A375 (cell line): ENCODE measurements at places on chromosomes 6 and 20. TPM values are rescaled to one million over a fixed set of nuclear protein-coding genes. Genes with fewer than 3 reads are reported as not detected.

PROCR gene
- total RNA-seq: 48.1 and 53.3 TPM in 2 replicates

CFB gene
- 0.60 and 1.6 TPM in 2 replicates for total RNA-seq

VSX1 gene
- total RNA-seq: not detected in 2 replicates

HLA-DOB gene
- 1.7 and 2.0 TPM in 2 replicates for total RNA-seq

TINAG gene
- total RNA-seq: not detected in 2 replicates

STMND1 gene
- not detected in 2 replicates for total RNA-seq

TREM1 gene
- total RNA-seq: 0.15 and 0.88 TPM in 2 replicates

UNC5CL gene
- total RNA-seq: 0.53 and 1.0 TPM in 2 replicates

F13A1 gene
- not detected in 2 replicates for total RNA-seq

CRISP3 gene
- not detected in 2 replicates for total RNA-seq

CAP2 gene
- total RNA-seq: 4.5 and 6.1 TPM in 2 replicates

SYCP2 gene
- total RNA-seq: 0.38 and 1.5 TPM in 2 replicates

SPEF1 gene
- 1.0 and 1.2 TPM in 2 replicates for total RNA-seq

PET117 gene
- total RNA-seq: 23.0 and 34.4 TPM in 2 replicates

HLA-F gene
- total RNA-seq: 16.2 and 18.7 TPM in 2 replicates

ZBTB24 gene
- 5.4 and 5.7 TPM in 2 replicates for total RNA-seq

ZBTB46 gene
- total RNA-seq: 1.4 and 1.9 TPM in 2 replicates

COL9A1 gene
- 0.23 TPM in 1 of 2 replicates, not detected in the other for total RNA-seq
